ENCODE measurements at places on chromosomes 1 and 21.

- no peak for DNase-seq
These were observed 28.2 kb upstream of the CNTN2 start for GRCh38 chr1:205014783-205015182.

- DNase-seq, result peak; percentile 46
These were observed 50.1 kb upstream of the ECE1 start for GRCh38 chr1:21340230-21340945.

GRCh38 chr1:16925635-16926490 is 4.1 kb downstream of the CROCC start:
- no peak for DNase-seq

- no peak for DNase-seq
These were observed 431 bp upstream of the C1orf52 start for GRCh38 chr1:85259912-85260274.

DNA sequence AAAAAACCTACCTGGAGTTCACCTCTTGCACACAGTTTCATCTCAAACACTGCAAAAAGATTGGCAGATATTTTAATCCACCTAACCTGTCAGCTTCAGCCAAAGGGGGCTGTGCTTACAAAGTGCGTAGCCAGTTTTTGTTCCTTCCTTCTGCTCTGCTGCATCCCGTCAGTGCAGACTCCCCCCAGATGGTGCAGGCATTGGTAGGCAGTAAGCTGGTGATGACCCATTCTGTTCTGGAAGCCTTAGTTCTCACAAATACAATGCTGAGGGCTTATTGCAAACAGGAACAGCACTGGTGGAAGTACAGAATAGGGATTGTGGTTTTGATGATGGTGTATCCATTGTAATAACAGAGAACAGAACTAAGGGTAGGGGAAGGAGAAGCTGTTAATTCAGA is 239.5 kb downstream of the RYR2 start:
- no peak for DNase-seq

GRCh38 chr1:166153525-166154314 is 13.1 kb downstream of the FAM78B start:
- no peak for DNase-seq
